ENCODE measurements at places on chromosomes 5 and 9.
A peak's percentile ranks its signal among the peaks of the same experiment; 100 is the strongest.

- peak; percentile 51 for DNase-seq
These were observed at the start of gene ARL14EPL for GRCh38 chr5:116032094-116032517. ARL14EPL (plus strand) TSS chr5:116032472; CDS start chr5:116051466, 18,994 bp downstream.

- DNase-seq, result no peak
These were observed 154.9 kb upstream of the GDNF start for GRCh38 chr5:37994729-37995128.

- peak; percentile 30 for DNase-seq
These were observed 6.8 kb downstream of the GARIN3 start for GRCh38 chr5:157159209-157159751.

- no peak for DNase-seq
These were observed 1862.0 kb upstream of the ACO1 start for GRCh38 chr9:30522486-30522885.

DNA sequence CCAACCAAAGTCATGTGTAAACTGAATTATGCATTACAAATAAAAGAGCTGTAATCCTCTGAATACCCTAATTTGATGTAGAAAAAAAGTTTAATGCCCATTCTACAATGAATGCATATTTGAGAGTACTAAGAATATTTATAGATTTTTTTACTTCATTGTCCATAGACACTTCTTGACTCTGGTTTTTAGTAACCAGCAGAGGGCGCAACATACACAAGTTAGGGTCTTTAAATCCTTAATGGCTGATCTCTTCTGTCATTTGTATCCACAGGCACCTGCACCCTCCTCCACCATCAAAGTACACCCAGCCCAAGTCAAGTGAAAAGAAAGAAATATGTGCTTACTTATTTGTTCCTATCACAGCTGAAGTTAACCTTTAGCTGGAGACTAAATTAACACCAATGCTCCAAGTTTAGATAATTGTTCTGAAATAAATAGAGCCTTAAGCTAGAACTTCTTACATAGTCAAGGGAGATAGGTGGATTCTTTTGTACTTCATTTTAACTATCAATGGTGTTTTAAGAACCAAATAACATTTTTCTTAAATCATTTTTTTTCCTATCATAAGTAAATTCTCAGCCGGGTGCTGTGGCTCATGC, 524.2 kb upstream of the DAB2 start:
- DNase-seq, result peak; percentile 52

DNA sequence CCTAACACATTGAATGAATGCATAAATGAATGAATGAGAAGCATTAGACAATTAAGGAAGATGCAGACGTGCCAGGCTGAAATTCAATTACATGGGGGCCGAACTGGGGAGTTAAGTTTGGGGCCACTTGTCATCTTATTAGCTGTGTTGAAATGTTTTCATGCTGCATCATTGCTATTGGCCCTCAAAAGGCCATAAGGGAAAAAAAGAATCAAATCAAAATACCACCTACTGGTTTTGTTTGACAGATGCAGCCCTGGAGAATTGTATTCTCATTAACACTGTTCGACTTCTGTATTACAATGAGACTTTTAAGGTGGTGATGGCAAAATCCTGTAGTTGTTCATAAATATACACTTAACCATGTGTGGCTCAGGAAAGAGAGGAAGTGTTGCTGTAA, 38.4 kb downstream of the UBE2QL1 start:
- no peak for DNase-seq
